ENCODE measurements at places on chromosomes 11 and 22.

DNA sequence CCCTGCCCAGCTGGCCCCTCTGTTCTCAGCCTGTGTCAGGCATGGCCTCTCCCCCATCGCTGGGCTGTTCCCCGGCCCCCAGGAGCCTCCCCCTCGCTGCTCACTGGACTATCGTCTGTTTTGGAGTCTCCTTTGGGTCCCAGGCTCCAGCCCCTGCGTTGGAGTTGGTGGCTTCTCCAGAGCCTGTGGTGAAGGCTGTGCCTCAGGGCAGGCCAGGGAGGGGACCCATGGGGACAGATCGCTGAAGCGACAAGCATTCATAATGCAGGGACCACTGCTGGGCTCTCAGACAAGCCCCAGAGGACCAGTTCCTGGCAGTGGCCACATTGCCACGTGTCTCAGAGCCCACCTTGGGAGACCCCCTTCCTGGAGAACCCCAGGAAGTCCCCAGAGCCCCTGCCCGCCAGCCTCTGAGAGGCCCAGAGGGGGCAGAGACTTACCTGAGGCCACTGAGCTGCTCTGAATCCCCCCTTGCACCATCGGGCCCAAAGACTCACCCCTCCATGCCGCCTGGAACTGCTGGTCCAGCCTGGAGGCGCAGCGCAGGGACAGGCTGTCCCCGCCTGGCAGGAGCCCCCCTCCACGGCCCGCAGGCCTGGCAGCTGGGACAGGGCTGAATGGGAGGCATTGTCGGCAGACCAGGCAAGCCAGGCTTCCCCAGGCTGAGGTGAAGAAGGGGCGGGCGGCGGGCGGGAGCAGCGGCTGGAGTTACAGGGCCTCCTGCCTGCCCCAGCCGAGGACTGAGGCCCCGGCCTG lies at the start of gene CHADL:
CHADL (minus strand) TSS at position 555 of the 756 bp plus-strand sequence; CDS start at position 505, 50 bp downstream.
- DNase-seq: no peak

DNA sequence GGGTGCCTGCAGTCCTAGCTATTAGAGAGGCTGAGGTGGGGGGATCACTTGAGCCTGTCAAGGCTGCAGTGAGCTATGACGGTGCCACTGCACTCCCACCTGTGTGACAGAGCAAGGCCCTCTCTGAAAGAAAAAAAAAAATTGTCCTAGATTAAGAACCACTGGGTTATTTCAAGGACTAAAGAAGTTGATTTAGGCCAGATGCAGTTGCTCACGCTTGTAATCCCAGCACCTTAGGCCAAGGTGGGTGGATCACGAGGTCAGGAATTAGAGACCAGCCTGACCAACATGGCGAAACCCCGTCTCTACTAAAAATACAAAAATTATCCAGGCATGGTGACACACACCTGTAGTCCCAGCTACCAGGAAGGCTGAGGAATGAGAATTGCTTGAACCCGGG lies 129.0 kb downstream of the MRTFA start:
- no peak for DNase-seq

DNA sequence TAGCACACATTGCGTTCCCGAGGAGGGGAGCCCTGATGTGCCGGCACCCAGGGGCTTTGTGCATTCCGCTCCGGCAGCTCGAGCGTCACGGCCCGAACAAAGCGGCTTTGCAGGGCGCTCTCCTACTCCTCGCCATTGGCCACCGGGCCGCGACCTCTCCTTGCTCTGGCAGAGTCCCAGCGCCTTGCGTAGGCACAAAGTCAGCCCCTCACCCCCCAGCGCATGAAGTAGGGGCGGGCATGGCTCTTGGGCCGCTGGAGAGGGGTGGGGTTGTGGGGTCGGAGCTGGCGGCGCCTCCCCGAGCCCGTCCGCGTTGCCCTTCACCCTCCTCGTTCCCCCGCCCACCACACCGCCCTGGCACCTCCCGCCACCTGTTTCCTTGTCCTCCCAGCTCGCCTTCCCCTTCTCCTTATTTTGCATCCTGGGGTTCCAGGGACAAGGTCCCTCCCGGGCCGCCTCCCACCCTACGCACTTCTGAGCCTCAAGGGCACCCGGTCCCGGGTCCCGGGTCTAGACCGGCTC lies 753 bp upstream of the PPARA start:
- DNase-seq: peak; percentile 9

DNA sequence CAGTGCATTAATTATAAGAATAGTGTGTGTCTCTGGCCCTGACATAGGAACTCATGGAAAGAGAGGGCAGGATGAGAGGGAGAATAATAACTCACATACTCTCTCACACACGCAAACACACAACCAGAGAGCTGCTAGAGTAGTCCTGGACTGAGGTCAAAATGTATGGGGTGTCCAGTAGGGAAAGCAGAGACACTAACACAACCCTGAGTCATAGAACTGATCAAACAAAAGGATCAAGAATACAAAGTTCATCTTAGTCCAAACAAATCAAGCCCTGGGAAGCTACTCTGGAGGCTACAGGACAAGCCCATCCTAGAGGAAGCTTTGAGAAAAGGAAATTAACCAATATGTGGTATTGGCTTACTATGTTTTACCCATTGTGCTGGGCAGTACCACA lies 178.5 kb upstream of the GUCY1A2 start:
- no peak for DNase-seq

DNA sequence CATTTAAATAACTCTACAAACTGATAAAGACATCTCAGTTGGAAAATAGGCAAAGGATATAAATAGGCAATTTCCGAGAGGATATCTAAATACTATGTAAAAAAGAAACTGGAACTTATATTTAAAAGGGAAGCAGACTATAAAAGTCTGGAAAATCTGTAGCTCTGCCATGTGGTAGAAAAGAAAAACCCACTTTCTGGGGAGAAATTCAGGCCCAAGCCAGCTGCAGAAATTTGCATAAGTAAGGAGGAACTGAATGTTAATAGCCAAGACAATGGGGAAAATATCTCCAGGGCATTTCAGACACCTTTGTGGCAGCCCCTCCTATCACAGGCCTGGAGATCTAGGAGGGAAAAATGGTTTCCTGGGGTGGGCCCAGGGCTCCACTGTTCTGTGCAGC lies 97.8 kb upstream of the ZBED5 start:
- DNase-seq: peak; percentile 82

- DNase-seq: peak; percentile 38
These were observed 1.2 kb upstream of the CERK start for GRCh38 chr22:46739094-46739870.
